Neural crest cell (in vitro differentiated cells): ENCODE measurements at places on chromosomes 6 and 20.

- DNase-seq = peak; percentile 26
These were observed 24.2 kb upstream of the TMX4 start for GRCh38 chr20:8043687-8044282.

DNA sequence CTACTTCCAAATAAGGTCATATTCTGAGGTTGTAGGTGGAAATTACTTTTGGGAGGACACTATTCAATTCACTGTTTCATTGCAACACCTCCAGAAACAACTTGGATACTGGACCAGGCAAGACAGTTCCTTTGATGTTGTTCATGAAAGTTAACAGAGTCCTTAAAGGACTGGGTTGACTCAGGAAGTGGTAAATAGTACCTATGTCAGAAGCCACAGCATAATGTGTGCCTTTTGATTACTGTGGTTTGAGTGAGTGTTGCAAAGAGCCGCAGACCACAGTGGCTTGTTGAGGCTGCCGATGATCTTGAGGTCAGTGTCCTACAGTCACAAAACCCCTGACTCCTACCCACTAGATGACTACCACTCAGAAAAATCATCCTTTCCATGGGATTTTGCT lies 10.9 kb downstream of the IL20RA start:
- no peak for DNase-seq

DNA sequence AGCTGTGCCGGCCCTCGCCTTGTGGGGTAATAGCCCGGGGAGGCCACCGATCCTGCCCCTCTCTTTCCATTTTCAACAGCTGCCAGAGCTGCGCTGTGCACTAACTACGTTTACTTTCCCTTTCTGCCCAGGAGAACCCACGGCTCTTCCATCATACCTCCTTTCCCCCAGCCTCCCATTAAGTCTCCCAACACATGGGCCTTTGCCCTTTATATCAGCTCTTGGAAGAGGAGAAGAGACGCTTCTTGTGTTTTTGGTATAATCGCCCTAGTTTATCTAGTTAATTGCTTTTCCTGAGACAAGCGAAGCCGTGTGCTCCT lies 637 bp downstream of the UBR2 start:
- no peak for DNase-seq

- DNase-seq = peak; percentile 81
These were observed 940 bp upstream of the ADRM1 start for GRCh38 chr20:62301773-62302340.
